ENCODE measurements at places on chromosomes 2 and 18. TPM values are rescaled to one million over a fixed set of nuclear protein-coding genes. Genes with fewer than 3 reads are reported as not detected.

Gene ACKR3
- total RNA-seq, result not detected

Gene ICA1L
- 2.1 TPM for total RNA-seq

GRCh38 chr2:109721626-109722025 lies 72.5 kb upstream of the RGPD5 start:
- DNase-seq, result no peak

GRCh38 chr2:27708666-27709065 lies 45.0 kb downstream of the SLC4A1AP start:
- no peak for DNase-seq

GRCh38 chr2:197934934-197935289 lies 130.5 kb downstream of the PLCL1 start:
- no peak for DNase-seq

DNA sequence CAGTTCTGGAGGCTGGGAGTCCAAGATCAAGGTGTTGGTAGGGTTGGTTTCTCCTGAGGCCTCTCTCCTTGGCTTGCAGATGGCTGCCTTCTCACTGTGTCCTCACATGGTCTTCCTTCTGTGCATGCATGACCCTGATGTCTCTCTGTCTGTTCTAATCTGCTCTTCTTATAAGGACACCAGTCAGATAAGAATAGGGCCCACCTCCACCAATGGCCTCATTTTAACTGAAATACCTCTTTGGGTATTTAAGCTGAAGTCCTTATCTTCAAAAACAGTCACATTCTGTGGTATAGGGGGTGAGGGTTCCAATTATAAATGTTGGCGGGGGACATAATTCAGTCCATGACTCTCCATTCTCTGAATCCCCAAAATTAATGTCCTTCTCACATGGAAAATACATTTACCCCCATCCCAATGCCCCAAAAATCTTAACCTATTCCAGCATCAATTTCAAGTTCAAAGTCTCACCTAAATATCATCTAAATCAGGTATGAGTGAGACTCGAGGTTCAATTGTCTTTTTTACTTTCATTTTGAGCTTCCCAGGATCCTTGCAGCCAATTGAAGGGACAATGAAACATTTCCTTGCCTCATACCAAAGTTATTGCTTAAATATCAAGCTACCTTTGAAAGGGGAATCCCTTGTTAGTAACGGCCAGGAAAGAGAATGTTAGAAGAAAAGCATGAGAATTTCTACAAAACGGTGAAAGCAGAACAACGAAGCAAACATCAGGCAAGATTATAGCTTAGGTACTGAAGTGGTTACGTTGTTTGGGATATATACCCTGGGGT lies 20.6 kb upstream of the CNOT11 start:
- DNase-seq, result no peak
